ENCODE measurements at places on chromosomes 3 and 15.

DNA sequence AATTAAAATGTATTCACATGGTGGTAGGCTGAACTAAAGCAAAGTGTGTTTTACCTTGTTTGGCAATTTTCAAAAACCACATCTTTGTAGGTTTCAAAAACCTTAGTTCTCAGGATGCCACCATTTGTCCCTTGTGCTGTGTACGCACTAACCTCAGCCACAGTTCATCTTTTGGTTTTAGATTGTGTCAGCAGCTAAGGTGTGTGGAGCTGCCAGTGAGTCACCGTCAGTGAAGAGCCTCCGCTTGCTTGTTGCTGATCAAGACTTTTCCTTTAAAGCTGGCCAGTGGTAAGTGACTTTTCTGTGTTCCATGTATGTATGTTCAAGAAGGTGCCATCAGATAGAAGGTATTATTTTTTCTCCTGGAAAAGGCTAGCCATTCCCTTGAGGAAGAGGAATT lies 21.1 kb downstream of the OXNAD1 start:
- no peak for DNase-seq

- DNase-seq = no peak
Measured at GRCh38 chr3:197168063-197168462, 130.3 kb downstream of the DLG1 start.

GRCh38 chr3:129263161-129263910 lies 13.9 kb downstream of the COPG1 start:
- DNase-seq = no peak

DNA sequence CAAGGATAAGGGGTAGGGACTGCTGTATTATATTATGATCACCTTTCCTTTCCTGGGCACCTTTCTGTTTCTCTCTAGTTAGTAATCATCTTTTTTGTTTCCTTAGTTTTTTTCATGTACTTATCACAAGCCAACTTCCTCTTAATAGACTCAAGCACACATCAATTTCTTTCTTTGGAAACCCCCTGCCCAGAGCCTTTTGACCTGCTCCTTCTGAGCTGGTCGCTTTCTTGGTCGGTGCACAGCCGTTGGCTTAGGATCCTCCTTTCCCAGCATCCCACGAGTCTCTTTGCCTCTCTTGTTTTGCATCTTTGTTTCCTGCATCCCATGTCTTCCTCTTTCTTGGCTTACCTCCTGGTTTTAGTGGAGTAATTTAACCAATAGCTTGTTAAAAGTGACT lies 26.9 kb downstream of the GASK1A start:
- DNase-seq = no peak

DNA sequence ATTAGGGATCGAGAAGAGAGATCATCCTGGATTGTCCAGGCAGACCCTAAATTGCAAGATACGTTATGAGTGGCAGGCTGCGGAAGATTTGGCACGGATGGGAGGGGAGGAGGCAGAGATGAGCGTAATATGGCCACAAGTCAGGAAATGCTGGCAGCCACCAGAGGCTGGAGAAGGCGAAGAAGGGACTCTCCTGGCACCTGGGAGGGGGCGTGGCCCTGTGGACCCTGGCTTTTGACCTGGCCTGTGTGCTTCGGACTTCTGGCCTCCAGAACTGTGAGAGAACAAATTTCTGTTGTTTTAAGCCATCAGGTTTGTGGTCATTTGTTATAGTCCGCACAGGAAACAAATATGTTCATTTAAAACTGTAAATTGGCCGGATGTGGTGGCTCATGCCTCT lies 31.9 kb upstream of the IGF1R start:
- no peak for DNase-seq

DNA sequence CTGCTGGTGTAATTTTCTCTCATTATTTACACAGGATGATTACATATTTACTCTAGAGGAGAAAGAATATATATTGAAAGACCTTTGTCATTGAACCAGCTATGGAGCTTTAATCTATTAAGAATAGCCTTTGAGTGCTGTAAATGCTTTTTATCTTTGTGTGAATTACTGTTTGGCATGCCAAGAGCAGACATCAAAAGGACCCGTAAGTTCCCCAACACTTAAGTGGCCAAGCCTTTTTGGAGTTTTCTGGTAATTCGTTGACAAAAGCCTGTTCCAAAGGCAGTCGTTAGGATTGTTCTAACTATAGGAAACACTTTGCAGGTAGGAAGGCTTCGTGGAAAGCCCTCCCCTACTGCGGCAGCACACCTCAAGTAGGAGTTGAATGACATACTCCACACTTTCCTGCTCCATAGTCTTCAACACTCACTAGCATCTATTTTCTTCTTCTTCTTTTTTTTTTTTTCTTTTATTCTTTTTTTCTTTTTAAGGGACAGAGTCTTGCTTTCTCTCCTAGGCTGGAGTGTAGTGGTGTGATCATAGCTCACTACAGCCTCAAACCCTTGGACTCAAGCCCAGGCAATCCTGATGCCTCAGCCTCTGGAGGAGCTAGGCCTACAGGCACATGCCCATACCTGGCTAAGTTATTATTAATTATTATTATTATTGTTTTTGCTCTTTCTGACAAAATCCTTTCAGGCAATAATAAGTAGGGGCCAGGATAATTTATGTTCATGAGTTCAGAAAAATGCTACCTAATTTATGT lies 98.6 kb downstream of the SUCNR1 start:
- no peak for DNase-seq

- no peak for DNase-seq
Measured at GRCh38 chr3:14938954-14939353, 8.4 kb upstream of the NR2C2 start.

- DNase-seq = no peak
Measured at GRCh38 chr3:55408193-55408826, 78.8 kb downstream of the WNT5A start.

DNA sequence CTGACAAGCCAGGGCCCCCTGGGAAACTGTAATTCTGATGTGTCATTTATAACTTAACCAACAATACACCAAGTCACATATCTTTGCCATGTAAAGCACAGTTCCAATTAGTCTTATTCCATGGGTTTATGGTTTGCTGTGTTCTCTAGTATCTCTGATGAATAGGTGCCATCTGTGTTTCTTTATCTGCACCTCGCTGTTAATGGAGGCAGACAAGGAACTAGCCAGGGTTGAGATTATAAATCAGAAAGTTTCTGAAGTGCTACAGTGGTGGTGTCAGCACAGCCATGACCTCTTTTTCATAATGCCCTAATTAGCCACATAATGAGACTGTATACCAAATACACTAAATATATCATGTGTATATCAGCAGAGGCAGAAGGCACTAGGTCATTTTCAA lies 866.4 kb downstream of the PLOD2 start:
- DNase-seq = no peak

GRCh38 chr3:156626104-156626503 lies 48.3 kb upstream of the TIPARP start:
- no peak for DNase-seq

DNA sequence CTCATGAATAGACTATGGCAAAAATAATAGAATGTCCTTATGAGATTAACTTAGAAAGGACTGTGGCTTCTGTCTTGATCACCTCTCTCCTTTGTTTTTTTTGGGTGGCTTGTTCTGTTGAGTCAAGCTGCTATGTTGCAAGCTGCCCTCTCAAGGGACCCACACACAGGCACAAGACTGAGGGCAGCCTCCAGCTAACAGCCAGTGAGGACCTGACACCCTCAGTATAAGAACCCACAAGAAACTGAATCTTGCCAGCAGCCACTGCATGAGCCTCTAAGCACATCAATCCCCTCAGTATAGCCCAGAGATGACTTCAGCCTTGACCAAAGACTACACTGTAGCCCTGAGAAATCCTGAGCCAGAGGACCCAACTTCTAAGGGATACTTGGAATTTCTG lies 361.1 kb downstream of the MCTP2 start:
- no peak for DNase-seq

GRCh38 chr3:177824190-177824786 lies 627.0 kb upstream of the TBL1XR1 start:
- no peak for DNase-seq

GRCh38 chr3:161740421-161740820 lies 243.8 kb downstream of the OTOL1 start:
- no peak for DNase-seq

DNA sequence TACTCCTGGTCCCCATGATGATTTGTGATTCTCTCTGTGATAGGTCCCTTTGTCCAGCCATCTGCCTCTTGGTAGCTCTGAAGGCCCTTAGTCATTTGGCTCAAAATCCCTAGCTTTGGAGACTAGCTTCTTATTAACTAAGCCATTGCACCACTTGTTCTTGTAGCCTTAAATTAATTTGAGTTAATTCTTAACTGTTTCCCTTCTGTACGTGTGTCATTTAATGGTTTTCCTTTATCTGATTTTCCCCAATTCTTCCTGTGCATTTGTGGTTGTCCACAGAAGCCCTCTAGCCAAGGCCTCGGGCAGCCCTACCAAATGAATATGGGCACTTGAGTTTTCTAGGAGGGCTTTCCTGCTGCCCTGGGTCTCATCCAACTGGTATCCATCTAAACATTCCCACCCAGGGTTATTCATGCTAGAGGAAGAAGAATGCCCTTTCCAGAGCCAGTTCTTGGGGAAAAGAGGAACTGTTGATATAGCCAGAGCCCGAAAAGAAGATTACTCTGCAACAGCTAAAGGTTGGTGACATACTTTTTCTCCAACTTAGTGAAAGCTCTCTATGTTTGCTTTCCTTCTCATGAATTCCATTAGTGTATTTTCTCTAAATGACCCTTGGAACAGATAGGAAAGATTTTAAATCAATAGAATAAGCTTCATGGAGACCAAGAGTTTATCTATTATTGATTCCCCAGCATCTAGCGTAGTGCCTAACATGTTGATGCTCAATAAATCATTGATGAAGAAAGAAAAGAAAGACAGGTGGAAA lies 44.2 kb upstream of the ZBTB38 start:
- no peak for DNase-seq

GRCh38 chr3:43212914-43213611 lies 73.3 kb upstream of the SNRK start:
- no peak for DNase-seq

DNA sequence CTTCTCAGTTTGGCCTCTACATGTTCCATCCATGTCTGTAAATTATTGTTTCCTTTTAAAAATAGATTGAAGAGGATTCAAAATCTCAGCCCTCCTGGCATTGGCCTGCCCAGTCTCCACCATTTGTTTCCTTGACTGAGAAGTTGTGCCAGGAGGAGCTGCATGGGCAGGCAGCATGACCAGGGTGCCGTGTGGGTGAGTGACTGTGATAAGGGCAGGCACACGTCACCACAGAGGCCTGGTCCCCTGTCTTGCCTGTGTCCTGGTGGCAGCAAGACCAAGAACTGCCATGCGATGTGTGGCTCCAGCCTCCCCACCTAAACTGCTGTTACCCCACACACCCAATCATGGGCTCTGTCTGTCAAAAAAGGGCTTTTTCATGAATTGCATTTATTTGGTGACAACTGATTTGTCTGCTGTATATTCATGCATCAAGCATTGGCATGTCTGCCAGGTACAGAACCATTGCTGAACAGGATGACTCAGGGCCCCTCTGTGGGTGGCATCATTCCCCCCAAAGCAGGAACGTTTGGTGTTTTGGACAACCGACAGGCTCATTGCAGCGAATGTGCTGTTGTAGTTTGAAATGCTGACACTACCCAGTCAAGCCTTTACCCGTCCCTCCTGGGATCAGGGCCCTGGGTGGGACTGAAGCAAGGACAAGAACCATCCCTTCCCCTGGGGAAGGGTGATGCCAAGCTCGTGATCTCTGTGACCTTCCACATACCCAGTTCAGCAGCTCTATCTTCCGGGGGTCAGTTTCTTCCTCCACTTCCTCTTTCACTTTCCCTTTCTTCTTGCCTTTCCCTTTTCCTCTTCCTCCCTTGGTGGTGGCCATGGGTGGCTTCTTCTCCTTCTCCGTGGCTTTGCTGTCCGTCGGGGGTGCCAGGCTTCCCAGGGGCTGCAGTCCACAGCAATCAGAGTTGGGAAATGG lies 51.6 kb downstream of the TRPM1 start:
- DNase-seq = no peak

DNA sequence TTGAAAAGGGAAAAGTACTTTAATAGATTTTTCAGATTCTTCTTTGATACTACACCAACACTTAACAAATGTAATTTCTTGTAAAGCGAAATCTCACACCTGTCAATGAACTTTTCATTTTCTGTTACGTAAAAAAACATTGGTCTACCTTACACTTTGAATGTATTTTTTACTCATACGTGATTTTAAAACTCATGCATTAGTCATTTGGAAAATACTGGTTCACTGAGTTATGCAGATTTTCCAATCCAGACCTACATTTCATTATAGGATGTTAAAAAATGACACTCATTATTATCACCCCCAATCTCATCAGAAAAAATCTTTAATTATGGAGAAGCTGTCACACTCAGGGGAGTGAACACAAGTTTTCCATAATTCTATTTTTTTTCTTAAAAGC lies 14.7 kb downstream of the VPS39 start:
- no peak for DNase-seq

DNA sequence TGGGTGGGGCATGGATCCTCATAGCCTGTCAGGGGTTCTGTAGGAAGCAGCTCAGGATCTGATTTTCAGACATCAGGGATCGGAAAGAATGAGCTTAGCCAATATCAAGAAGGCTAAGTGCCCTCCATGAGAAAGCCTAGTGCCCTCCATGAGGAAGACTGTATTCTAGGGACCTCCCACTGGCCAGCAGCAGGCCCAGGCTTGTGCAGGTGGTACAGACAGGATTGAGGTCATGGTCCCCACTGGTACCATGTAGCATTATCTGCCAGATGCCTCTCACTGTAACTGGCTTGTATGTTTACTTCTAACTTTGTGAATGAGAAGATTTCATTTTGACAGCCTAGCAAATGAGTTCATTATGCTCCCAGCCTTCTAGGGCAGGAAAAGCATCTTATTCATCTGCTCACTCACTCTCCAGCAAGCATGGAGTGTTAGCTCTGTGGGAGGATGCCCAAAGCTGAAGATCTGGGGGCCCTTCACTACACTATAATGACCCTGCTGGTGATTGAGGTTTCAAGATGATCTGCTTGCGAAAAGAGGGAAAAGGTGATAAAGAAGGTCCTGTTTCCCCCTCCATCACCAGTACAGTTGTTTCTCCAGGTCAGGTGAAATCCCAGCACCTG lies 7.5 kb downstream of the EPHB1 start:
- no peak for DNase-seq

DNA sequence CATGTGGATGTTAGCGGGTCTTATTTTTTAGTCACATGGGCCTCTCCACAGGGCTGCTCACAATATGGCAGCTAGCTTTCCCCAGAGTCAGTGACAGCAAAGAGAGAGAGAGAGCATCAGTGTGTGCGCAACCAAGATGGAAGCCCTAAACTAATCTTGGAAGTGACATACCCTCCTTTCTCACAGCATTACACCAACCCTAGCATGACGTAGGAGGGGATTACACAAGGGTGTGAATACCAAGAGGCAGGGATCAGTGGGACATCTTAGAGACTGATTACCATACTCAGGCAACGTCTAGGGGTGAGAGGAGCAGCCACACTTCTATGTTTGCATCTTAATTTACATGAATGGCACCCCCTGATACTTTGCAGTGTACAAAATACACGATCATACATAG lies 3.5 kb upstream of the UBE2E2 start:
- DNase-seq = no peak

- DNase-seq = no peak
Measured at GRCh38 chr3:163838769-163839168, 1239.5 kb downstream of the SI start.

GRCh38 chr15:53196242-53196641 lies 406.1 kb upstream of the ONECUT1 start:
- no peak for DNase-seq
